ENCODE measurements at places on chromosomes 4 and X.

- no peak for DNase-seq
These were observed 36.6 kb upstream of the BTC start for GRCh38 chr4:74830928-74831327.

DNA sequence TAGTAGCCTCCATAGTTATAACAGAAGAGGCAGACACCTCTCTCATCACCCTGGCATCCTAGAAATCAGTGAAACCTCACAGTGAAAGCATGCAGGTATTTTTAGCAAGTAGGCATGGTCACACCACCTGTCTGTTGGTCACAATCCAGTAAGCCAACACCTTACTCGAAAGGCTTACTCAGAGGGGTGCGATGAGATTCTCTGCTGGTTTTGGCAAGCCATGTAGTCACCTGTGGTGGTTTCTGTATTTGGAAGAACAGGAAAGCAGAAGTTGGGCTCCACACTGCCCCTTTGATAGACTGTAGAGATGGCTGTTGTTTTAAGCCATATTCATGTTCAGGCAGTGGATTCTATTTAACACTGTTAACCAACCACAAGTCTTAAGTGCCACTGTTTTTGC is 134.7 kb downstream of the DCLK2 start:
- no peak for DNase-seq

GRCh38 chrX:78168065-78168464 is 28.6 kb upstream of the TAF9B start:
- no peak for DNase-seq

- peak; percentile 12 for DNase-seq
These were observed 13.3 kb downstream of the OFD1 start for GRCh38 chrX:13747836-13748235.

DNA sequence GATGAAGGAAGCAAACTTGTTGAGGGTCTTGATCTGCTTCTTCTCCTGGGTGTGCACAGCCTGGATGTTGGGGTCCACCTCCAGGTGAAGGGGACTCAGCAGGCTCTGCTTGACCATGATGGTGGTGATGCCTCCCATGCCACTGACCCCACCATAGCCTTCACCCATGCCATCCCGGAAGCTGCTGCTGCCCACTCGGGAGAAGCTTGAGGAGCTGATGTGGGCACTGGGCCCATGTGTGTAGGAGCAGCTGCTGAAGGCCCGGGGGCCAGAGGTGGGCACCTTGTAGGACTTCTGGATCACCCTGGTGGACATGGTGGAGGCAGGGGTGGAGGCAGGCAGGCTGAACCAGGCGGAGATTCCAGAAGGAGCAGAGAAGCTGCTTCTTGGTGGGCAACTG is 432.7 kb upstream of the DIPK2B start:
- DNase-seq, result no peak

GRCh38 chrX:13552892-13553291 is 16.5 kb upstream of the EGFL6 start:
- DNase-seq, result no peak

GRCh38 chr4:4640692-4641091 is 98.8 kb upstream of the STX18 start:
- no peak for DNase-seq

DNA sequence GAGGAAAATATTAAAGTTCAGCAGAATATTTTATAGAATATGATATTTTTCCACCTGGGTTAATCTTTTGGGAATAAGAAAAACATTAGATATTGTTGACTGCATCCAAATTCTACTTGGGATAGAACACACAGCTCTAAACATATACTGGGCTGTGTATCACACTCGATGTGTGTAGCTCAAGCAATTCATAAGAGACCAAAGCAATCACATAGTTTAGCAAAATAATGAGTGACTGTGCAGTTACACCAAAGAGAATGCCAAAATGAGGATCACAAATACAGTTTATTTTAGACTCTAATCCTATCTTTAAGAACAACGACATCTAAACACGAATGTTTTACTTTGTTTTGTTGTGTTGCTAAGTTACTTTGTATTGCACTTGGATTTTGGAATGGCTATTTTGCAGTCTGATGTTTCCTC is 101.2 kb downstream of the CBR4 start:
- no peak for DNase-seq

- DNase-seq, result no peak
These were observed 44.7 kb downstream of the EVC start for GRCh38 chr4:5755679-5756078.

DNA sequence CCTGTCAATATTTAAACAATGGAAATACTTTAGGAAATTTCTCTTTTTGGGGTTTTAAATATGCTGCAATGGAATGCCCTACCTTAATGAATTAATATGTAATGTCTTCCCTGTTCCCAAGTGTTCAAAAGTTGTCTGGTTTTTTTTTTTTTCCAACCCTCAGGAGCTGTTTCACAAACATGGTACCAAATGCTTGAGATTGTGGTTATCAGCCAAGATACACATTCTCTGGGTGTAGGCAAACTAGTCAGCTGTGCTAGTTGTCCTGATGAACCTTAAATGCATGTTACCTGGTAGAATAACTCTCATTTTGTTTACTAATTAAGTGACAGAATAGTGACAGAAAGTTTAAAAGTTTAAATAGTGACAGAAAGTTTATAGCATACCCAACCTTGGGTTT is 50.7 kb downstream of the FHL1 start:
- no peak for DNase-seq

- DNase-seq, result no peak
These were observed 65.2 kb upstream of the MTM1 start for GRCh38 chrX:150502979-150503897.

DNA sequence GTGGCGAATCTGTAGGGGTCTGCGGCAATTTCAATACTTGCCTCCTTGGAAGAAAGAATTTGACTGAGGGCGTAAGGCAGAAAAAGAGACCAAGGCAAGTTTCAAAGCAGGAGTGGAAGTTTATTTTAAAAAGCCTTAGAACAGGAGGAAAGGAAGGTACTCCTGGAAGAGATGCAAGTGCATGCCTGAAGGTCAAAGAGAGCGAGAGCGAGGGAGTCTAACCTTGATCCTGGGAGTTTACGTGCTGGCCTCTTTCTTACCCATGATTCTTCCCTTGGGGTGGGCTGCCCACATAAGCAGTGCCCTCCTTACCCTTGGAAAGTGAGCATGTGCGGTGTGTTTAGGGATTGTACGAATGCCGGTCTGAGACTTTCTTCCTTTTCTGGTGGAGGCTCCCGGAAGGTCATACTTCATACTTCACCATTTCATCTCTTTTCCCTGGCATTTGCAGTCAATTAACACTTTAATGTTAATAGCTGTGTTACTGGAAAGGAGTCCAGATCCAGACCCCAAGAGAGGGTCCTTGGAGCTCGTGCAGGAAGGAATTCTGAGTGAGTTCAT is 40.0 kb downstream of the ARSD start:
- no peak for DNase-seq

GRCh38 chr4:87697272-87697671 is 47.2 kb downstream of the DMP1 start:
- no peak for DNase-seq

GRCh38 chr4:68655764-68656444 is 14.5 kb downstream of the UGT2B15 start:
- no peak for DNase-seq

DNA sequence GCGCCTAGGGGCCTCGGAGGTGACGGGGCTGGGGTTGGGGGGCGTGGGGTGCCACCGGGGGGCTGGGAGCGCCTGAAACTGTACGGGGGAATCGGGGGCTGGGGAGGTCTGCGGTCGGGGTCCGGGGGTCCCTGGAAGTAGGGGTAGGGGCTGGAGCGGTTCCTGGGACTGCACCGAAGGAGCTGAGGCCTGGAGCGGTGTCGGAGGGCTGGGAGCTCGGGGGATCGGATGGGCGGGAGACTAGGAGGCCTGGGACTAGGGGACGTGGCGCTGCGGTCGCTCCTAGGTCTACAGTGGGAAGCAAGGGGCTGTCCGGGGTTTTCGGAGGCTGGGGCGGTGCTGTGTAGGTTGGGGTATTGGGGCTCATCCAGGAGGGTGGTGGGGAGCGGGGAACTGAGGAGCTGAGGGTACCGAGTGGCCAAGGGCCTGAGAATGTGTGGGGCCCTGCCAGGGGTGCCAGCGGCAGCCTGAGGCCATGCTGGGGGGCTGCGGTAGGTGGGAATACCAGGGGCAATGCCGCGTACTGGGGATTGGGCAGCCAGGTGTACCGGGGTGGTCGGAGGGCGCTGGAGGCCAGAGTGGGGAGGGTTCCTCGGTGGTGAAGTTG is 562 bp downstream of the AKAP17A start:
- DNase-seq, result peak; percentile 11

GRCh38 chrX:70969635-70970481 is 39.0 kb upstream of the SLC7A3 start:
- DNase-seq, result no peak

DNA sequence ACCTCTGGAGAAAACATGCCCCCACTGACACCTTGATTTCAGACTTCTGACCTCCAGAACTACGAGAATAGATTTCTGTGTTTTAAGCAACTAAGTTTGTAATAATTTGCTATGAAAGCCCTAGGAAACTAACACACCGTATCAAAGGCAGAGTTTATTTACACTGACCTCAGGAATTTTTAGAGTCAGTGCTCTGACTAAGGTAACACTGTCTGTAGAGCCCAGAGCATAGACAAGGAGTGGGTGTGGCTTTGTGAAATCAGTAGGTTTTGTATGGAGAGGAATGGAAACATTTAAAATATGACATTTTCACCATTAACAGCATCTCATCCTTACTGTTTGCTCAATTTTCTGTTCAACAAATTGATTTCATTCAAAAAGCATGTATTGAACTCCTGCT is 764.4 kb upstream of the PCDH10 start:
- no peak for DNase-seq

GRCh38 chrX:70044541-70045245 is 5.0 kb downstream of the AWAT2 start:
- no peak for DNase-seq
